CD4-positive, alpha-beta T cell (primary cell): ENCODE measurements at places on chromosomes 2 and 18. TPM values are rescaled to one million over a fixed set of nuclear protein-coding genes. Genes with fewer than 3 reads are reported as not detected.

GRCh38 chr18:48896326-48896874 lies 54.4 kb downstream of the SMAD7 start:
- H3K36me3 ChIP-seq = no peaks in the 10 kb centered on the region
- H3K27me3 ChIP-seq = no peaks in the 10 kb centered on the region
- peaks cover 7% of the 10 kb centered on the region for H3K4me1 ChIP-seq

GRCh38 chr18:63186520-63187222 lies 132.9 kb downstream of the BCL2 start:
- DNase-seq = no peak
- no peaks in the 10 kb centered on the region for H3K27me3 ChIP-seq
- peaks cover 39% of the 10 kb centered on the region for H3K4me1 ChIP-seq
- H3K36me3 ChIP-seq = peaks cover 9% of the 10 kb centered on the region
- no peak overlapping the region for H3K27ac ChIP-seq

The LRRC30 gene
- not detected for total RNA-seq

DNA sequence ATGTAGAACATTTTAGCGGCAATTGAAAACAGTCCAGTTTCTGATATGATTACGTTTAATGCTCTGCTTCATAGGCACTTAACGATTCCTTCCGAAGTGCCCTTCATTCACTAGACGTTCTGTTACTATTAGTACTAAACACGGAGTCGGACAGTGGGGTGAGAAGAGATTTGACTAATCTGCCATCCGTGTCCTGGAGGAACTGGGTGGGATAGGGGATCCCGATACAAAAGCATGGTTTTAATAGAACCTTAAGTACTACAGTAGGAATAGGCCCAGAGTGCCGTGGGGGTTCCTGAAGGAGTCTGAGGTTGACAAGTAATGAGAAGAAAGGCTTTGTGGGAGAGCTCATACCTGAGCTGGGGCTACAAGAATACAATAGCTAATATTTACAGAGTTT lies 631 bp downstream of the MORN2 start:
- no peaks in the 10 kb centered on the region for H3K27me3 ChIP-seq
- DNase-seq = no peak
- peaks cover 13% of the 10 kb centered on the region for H3K4me1 ChIP-seq

The MERTK gene
- total RNA-seq = 0.08 TPM
